ENCODE measurements at places on chromosomes 5 and 9.

- DNase-seq, result no peak
Measured at GRCh38 chr9:132061526-132061925, 18.1 kb downstream of the MED27 start.

DNA sequence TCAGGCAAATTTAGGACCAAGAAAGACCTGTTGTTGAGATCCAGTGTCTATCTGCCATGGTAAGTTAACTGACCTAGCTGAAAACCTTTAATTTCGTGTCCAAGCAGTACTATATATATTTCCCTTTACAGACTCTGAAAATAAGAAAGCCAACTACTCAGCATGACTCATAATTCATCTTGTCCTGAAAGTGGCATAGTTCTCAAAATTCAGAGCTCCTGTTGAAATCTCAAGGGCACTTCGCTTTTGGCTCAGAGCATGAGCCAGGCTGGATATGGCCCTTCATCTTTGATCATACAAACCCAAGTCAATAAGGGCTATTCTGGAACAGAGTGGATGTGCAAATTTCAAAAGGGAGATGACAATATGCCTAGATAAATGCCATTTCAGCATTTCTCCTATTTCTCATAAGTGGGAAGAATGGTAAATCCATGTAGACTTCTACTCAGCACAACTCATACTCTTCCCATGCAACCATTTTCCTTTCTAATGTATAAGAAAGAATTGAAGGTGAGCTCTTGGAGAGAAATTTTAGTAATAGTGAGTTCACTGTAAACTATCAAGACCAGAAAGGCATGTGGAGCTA is 567.9 kb upstream of the DAB2 start:
- no peak for DNase-seq

DNA sequence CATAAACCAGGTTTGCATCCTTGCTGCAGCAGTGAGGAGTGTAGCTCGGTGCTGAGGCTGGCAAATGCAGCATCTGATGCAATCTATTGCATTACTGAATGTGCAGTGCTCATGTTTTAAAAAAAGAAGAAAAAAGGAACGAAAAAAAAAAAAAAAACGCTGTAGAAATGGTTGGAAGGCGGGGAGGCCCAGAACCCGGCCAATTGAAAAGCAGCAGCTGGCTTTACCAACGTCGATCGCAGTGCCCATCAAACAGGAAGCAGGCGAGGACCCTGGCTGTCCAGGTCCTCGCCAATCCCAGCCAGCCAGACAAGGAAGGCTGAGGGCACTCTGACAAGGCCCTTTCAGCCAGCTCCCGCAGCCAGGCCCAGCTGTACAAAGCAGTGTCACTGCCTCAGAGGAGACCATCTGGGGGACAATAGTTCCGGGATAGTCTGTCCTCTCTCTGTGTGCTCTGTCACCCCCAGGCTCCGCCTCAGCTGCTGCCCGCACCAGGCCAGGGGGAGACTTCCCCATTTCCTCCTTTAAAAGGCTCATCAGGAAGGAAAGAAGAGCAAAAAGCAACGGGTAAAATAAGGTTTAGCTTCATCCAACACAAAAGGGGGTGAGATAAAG is 21.8 kb upstream of the CPEB4 start:
- no peak for DNase-seq

DNA sequence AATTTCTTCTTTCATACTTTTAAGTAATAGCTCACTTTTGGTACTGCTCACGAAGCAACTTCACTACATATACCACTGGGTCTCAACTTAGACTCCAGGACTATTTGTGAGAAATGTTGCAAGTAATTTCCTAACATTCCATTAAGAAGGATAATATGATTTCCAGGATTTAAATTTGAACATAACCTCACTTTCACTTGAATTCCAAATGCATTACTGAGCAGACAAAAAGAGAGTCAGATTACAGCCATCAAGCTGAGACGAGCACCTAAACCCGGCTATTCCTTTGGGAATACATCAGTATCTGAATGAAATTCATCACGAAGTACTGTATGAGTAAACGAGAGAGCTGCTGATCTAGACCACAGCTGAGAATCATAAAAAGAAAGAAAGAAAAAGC is 47.3 kb downstream of the LIFR start:
- no peak for DNase-seq

DNA sequence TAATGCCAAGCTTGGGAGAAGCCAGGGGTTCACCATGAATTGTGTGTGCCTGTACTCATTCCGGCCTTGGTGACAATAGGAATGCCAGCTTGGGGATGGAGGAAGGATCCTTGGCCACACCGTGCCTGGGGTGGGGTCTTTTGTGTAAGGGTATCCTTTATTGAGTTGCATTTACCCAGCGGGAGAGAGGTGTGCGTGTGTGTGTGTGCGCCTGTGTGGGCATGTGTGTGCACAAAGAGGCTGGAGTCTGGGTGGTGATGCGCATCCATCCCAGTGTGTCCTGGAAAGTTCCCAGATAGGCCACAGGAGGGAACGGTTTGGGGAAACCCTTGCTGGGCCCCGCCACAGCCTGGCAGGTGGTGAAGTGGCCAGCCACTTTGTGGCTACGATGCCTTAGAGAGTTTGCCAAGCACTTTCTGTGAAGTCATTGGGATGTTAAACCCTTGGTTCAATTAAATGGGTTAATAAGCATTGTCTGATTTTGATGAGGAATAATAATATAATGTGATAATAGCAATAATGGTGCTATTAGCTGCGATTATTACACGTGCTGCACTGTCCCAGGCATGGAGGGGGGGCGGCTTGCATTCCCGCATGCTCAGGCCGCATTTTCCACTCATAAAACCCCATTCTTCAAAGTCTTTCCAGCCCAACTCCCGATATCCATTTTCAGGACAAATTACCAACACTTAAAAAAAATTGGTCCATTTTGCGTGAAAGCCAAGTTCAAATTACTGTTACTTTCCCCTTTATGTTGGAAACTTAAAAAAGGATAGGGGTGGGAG is 13.7 kb downstream of the PITX1 start:
- DNase-seq, result no peak

DNA sequence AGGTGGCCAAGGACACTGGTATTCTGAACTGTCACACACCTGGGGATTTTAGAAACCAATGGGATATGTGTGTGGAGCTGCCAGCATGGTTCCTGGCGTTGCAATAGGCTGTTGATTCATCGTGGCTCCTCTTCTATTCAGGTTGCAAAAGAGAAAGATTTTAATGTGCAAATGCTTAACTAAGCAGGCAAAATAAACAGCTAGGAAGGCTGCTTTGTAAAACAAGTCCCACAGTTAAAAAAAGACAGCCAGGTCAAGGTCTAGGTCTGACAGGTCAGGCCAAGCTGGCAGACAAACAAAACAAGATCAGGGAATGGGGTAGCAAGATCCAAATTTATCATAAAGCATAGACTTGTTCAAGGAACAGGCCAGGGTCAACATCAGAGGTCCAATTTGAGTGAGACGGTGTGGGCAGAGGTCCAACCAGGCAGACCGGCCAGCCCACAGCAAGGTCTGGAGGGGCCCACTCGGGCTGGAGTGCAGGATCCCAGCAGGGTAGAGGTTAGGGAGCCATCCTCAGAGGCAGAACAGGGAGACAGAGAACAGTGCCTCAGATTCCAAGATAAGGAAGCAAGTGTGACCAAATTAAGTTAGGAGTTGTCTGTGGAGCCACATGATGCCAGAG is 45.6 kb downstream of the SUB1 start:
- DNase-seq, result no peak

GRCh38 chr9:2663461-2664173 is 42.0 kb downstream of the VLDLR start:
- no peak for DNase-seq

- no peak for DNase-seq
Measured at GRCh38 chr5:131635684-131636572, 899 bp upstream of the RAPGEF6 start.

- DNase-seq, result no peak
Measured at GRCh38 chr9:87233431-87233830, 264.2 kb upstream of the DAPK1 start.

DNA sequence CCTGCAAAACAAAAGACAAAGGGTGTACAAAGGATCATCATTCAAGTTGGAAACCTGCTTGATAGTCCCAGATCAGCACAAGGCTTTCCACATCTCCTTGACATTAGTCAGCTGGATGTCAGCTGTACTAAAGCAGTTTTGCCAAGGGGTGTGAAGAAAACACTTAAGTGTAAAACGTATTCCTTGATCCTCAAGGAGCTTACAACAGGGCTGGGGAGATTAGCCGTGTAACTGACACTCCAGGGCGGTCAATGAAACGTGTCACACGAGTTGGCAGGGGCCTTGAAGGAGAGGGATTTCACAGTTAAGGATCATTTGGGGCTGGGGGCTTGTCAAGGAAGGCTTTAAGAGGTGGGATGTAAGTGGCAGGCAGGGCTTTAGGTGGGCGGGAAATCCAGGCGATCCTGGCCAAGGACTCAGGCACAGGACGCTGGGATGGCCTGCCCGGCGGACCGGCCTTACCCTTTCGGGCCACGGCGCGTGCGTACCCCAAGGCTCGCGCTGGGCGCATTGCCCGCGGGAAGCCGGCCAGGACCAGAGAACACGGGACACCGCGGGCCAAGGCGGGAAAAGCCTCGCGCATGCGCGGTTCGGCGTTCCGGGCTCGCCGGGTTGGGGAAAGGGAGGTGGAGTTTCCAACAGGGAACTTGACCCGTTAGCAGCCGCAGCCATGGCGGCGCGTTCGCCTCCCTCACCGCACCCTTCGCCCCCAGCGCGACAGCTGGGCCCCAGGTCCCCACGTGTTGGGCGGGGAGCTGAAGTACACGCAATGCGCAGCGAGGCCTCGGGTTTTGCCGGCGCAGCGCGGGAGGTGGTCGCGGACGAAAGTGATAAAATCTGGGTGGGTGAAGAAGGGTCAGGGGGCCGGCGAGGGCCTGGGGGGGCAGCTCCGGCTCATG is at the start of gene CNTLN:
Gene CNTLN (plus strand): TSS at position 645 of the 899 bp plus-strand sequence. CDS start 26 bp downstream, at position 671.
- peak; percentile 55 for DNase-seq

- peak; percentile 46 for DNase-seq
Measured at GRCh38 chr5:173618927-173619519, 2.6 kb upstream of the BOD1 start.
